ENCODE measurements at places on chromosomes 2 and 18.

DNA sequence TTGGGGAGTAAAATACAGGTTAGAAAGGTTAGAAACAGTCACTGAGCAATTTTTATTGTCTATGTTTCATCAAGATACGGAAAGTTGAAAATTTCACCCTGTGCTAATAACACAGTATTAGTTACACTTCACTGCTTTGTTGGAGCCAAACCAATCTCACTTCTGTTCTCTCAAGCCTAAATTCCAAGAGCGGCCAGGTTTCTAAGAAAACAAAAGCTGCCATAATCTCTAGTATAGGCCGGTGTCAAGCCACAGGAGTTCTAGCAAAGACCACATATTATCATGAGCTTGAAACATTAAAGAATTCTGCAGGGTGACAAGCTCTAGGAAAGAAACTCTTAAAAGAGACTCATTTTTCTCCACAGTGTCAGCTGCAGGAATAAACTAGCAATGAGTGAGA is 128.7 kb downstream of the TXNL1 start:
- DNase-seq = no peak

DNA sequence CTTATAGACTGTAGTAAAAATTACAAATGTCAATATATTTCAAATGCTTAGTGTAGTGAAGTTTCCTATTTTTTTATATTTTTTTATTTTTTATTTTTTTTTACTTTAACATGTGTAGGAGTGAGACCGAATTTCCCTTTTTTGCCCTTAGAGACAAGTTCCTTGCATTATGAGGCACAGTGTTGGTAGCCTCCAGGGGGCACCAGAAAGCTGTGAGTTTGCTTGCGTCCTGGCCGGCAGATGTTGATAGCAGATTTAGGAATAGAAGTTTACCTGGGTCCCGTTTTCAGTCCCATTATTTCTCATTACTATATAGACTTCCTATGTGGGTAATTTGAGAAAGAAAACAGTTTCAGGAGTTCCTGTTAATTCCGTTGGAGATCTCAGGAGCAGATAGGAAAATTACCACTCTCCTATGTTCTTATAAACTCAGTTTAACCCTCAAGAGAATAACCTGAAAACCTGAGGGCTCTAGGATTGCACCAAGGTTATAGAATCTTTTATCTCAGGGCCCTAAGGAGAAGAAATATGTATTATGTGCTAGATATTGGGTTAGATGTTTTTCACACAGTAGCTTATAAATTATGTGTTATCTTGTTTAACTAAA is 157.5 kb upstream of the SESTD1 start:
- peak; percentile 36 for DNase-seq

GRCh38 chr2:47720036-47720435 is 62.9 kb upstream of the MSH6 start:
- no peak for DNase-seq

GRCh38 chr2:159497256-159497655 is 119.1 kb downstream of the BAZ2B start:
- DNase-seq = peak; percentile 48

DNA sequence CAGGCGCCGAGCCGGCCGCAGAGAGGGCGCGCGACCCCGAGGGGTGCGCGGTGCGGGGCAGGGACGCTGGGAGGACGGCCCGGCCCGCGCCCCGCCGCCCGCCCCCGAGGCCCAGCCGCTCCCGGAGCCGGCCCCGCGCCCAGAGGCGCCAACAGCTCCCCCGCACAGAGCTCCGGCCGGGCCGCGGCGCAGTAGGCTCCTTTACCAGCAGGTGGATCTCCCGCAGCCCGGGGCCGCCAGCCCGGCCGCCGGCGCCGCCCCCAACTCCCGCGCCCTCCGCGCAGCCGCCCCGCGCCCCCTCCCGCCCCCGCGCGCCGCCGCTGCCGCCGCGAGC is 258 bp downstream of the MGAT4A start:
- DNase-seq = no peak

GRCh38 chr2:67108231-67108630 is 288.9 kb upstream of the ETAA1 start:
- no peak for DNase-seq

GRCh38 chr2:163801486-163801885 is 65.7 kb upstream of the FIGN start:
- DNase-seq = no peak

GRCh38 chr2:194883711-194884110 is 773.3 kb upstream of the SLC39A10 start:
- DNase-seq = no peak
